ENCODE measurements at places on chromosomes 3 and 15. TPM values are rescaled to one million over a fixed set of nuclear protein-coding genes. Genes with fewer than 3 reads are reported as not detected.
A peak's percentile ranks its signal among the peaks of the same experiment; 100 is the strongest.

DNA sequence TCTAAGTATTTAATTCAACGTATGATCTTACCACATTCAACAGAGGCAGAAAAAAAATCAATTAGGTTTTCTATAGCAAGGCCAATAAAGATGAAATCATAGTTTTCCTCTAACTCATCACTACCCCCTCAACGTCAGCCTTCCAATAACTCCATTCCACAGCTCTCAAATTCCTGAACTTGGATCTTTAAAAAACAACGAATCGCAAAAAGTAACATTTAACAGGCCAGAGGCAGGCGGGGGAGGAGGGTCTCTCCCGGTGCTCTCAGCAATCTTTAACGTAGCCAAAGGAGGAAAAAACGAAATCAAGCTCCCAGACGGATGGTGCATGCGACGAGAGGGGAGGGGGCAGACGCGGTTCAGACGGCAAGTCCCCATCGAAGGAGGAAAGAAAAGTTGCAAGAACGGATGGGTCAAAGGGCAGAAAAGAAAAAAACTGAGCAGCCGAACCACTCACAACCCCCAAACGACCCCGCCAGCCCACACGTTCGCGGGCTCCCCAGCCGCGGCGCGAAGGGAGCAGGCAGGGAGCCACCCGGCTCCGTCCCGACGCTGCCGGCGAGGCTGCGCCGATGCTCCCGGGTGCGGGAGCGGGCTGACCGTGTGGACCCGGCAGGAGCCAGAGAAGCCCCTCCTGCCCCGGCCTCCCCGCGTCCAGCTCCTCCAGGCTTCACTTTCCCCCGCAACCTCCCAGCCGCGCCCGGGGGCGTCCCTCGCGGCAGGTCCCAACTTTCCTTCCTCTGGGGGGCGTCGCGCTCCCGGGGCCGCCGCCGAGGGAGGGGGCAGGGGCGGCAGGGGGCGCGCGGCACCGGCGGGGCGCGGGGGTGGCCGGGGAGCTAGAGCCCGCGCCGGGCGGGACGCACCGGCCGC, 703 bp downstream of the PEAK1 start:
- H3K36me3 ChIP-seq: peaks cover 2% of the 10 kb centered on the region
- peak overlapping the region; percentile 99 for H3K27ac ChIP-seq
- H3K4me3 ChIP-seq: peak overlapping the region; percentile 97
- H3K4me1 ChIP-seq: peaks cover 46% of the 10 kb centered on the region

DNA sequence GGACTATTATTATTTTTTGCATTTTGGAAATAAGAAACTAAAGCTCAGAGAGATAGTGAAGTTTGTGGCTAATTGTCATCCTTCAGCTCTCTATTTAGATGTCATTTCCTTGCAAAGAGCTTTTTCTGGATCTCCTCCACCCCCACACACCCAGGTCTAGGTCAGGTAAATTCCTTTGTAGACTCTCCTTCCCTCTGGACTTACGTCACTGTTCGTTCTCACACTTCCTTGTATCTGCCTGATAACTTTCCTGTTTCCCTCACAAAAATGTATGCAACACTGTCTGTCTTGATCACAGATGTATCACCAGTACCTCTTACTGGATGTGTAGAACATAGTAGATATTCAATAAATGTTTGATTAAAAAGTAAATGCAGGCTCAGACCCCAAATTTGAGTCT, 6.1 kb upstream of the MB21D2 start:
- no peaks in the 10 kb centered on the region for H3K36me3 ChIP-seq
- no peak overlapping the region for H3K27ac ChIP-seq
- no peaks in the 10 kb centered on the region for H3K27me3 ChIP-seq
- H3K4me3 ChIP-seq: no peak overlapping the region
- H3K4me1 ChIP-seq: peaks cover 3% of the 10 kb centered on the region
- DNase-seq: no peak

DNA sequence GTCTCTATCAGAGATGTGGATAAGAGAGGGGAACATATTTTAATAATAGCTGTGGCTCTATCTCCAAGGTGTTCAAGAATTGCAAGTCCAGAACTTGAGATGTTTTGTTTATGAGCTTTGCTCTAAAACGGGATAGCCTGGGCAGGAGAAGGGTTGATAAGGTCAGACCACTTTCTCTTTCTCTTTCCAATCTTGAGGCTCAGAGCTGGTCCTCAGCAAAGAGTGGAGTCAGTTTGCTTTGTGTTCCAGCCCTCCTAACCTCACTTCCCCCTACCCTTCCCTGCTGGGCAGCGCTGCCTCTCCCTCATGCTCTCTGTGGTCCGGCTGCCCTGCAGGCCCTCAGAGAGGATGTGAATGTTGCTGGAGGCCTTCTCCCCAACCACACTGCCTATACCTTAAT, 13.8 kb downstream of the KLHL6 start:
- no peak for DNase-seq
- H3K27ac ChIP-seq: no peak overlapping the region
- no peaks in the 10 kb centered on the region for H3K36me3 ChIP-seq
- peaks cover 14% of the 10 kb centered on the region for H3K4me1 ChIP-seq
- no peak overlapping the region for H3K4me3 ChIP-seq
- H3K27me3 ChIP-seq: peaks cover 11% of the 10 kb centered on the region

DNA sequence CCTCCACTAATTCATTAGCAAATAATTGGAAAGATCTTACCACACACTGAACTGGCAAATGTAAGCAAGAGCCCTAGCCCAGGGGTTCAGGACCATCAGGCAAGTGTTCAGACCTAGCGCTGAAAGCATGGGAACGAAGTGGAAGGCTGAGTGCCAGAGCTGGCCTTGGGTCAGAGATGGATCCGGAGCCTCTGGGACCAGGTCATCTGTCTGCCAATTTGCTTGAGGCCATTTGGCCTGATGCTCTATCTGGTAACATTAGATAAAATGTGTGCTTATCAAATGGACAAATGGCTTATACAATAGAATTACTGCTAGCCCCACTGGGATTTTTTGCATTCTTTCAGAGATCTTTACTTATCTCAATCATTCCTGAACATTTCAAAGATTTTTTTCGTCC, 1.4 kb upstream of the TMC3 start:
- H3K4me3 ChIP-seq: no peak overlapping the region
- no peaks in the 10 kb centered on the region for H3K4me1 ChIP-seq
- H3K27ac ChIP-seq: no peak overlapping the region

DNA sequence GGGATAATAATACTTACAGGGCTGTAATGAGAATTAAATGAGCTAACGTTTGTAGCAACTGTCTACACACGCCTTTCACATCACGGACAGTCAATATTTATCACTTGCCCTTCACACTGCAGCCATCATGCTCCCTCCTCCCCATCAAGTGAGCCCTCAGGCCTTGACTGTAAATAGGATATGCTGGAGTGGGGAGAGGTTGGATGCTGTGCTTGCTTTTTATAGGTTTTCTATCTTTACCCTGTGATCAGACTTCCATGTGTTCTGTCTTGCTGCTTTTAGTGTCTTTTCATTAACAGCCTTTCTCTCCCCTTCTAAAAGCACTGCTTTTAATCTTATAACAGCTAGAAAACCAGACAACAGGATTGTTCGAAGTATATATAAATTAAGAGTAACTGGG, 12.8 kb upstream of the MAGEF1 start:
- no peaks in the 10 kb centered on the region for H3K27me3 ChIP-seq
- no peak overlapping the region for H3K4me3 ChIP-seq
- peaks cover 1% of the 10 kb centered on the region for H3K36me3 ChIP-seq
- peaks cover 8% of the 10 kb centered on the region for H3K4me1 ChIP-seq

- no peaks in the 10 kb centered on the region for H3K36me3 ChIP-seq
- H3K4me3 ChIP-seq: no peak overlapping the region
- H3K4me1 ChIP-seq: no peaks in the 10 kb centered on the region
- no peaks in the 10 kb centered on the region for H3K27me3 ChIP-seq
Observed at GRCh38 chr3:20999661-21000060, 751.3 kb downstream of the ZNF385D start.

The TGM4 gene
- not detected for total RNA-seq

The MINAR1 gene
- total RNA-seq: 2.1 TPM

The CPNE9 gene
- not detected for total RNA-seq

The CCDC13 gene
- 0.30 TPM for total RNA-seq

All from osteocyte (in vitro differentiated cells).